Foreskin keratinocyte (primary cell): ENCODE measurements at places on chromosomes 3 and 15. TPM values are rescaled to one million over a fixed set of nuclear protein-coding genes. Genes with fewer than 3 reads are reported as not detected.

The GABRR3 gene
- not detected in 2 replicates for total RNA-seq

The EXD1 gene
- 0.07 TPM in 1 of 2 replicates, not detected in the other for total RNA-seq

The SLC2A2 gene
- not detected in 2 replicates for total RNA-seq

The ZNF35 gene
- total RNA-seq: 11.5 and 12.0 TPM in 2 replicates

The FBXL22 gene
- total RNA-seq: 0.03 and 0.21 TPM in 2 replicates

The FEZF2 gene
- total RNA-seq: not detected in 2 replicates

The GOLGA6D gene
- not detected in 2 replicates for total RNA-seq

The CCDC39 gene
- not detected in 2 replicates for total RNA-seq

The LMOD3 gene
- not detected in 2 replicates for total RNA-seq

The MORC1 gene
- not detected in 2 replicates for total RNA-seq

The ALS2CL gene
- total RNA-seq: 32.3 and 39.6 TPM in 2 replicates

The BFSP2 gene
- not detected in 2 replicates for total RNA-seq

The MKRN2OS gene
- total RNA-seq: 3.1 and 3.9 TPM in 2 replicates

The EPHA3 gene
- total RNA-seq: 0.04 TPM in 1 of 2 replicates, not detected in the other

The RYR3 gene
- under 0.01 TPM in 2 replicates for total RNA-seq

The CHRNA5 gene
- total RNA-seq: 12.0 and 13.0 TPM in 2 replicates

The HACL1 gene
- total RNA-seq: 16.3 and 18.4 TPM in 2 replicates

The CPNE9 gene
- not detected in 2 replicates for total RNA-seq

The CD96 gene
- total RNA-seq: 0.10 and 0.14 TPM in 2 replicates

The ABHD5 gene
- 24.9 and 30.4 TPM in 2 replicates for total RNA-seq

The SIDT1 gene
- total RNA-seq: 0.03 and 0.11 TPM in 2 replicates

The CD80 gene
- total RNA-seq: not detected in 2 replicates

The TM4SF4 gene
- total RNA-seq: not detected in 2 replicates

The GJD2 gene
- total RNA-seq: not detected in 2 replicates

The UTS2B gene
- 0.11 TPM in 1 of 2 replicates, not detected in the other for total RNA-seq

The EFCAB12 gene
- 0.24 and 0.32 TPM in 2 replicates for total RNA-seq
